ENCODE measurements at places on chromosomes 11 and 22.

GRCh38 chr11:7904917-7905316 is 26.2 kb downstream of the OR10A6 start:
- DNase-seq: no peak

- no peak for DNase-seq
Observed at GRCh38 chr11:37364246-37364839, 766.3 kb upstream of the RAG2 start.

DNA sequence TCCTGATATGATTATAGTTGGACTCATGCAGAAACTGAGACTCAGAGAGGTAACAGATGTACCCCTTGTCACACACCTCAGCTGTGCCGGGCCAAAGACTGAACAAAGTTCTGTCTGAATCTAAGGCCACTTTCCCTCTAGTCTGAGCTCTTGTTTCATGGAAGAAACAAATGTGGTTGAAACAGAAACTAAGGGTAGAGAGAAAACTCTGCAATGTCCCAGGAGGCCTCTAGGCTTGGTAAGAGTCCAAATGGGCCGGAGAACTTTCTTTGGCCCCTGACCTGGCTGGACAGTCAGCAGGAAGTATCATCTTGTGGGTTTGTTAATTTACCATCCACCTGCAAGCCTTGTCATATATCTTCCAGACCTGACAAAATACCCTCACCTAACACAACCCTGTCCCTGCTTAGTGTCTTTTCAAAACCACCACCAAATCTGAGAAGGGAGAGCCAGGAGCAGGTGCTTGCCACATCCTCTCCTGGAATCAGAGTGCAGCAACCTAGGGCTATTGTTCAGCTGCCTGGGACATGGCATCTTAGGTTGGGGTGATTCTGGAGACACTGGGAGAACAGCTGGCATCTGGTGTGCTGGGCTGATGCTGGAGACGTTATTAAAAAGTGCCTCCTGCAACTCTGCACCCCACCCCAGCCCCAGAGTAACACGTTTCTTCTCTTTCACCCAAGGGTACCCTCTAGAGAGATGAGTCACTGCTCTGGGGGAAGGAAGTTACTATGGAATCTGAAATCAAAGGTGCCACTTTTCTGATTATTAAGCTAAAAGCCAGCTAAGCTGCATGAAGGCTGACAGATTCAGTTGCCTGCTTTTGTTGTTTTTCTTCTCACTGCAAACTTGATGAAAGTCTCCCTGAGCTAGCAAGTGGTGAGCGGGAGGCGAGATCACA is 126.3 kb upstream of the TIMP3 start:
- DNase-seq: no peak

DNA sequence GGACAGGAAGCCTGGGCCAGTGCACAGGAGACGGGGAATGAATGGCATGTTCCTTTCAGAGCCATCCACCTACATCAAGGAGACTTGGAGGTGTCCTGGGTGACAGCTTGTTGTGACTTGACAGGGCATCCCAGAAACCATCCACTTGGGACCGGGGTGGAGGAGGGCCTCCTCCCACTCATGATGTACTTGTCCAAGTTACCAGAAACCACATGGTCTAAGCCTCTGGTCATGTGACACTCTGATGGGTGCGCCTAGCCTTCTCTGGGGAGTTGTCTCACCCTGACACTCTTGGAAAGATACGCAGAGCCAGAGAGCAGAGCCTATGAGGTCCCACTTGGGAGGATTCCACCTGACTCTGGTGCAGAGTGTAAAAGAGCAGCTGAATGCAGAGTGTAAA is 21.6 kb upstream of the FXYD6 start:
- no peak for DNase-seq

DNA sequence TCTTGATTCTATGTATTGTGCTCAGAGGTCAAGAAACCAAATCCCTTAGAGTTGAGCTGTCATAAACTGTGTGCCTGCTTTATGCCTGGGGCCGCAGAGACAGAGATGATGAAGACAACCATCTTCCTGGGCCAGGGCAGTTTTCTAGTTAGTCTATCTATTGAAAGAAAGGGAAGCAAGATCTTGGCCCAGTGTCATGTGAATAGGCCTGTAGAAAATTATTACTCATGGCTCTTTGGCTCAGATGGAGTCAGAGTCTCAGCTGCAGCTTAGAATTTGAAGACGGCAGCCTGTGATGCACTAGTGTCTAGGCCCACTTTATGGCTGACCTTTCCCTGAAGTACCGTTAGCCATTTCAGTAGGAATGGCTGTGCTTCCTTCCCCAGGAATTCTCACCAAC is 112.0 kb downstream of the DBX1 start:
- no peak for DNase-seq

GRCh38 chr11:69874984-69875624 is 55.9 kb upstream of the FGF3 start:
- no peak for DNase-seq

DNA sequence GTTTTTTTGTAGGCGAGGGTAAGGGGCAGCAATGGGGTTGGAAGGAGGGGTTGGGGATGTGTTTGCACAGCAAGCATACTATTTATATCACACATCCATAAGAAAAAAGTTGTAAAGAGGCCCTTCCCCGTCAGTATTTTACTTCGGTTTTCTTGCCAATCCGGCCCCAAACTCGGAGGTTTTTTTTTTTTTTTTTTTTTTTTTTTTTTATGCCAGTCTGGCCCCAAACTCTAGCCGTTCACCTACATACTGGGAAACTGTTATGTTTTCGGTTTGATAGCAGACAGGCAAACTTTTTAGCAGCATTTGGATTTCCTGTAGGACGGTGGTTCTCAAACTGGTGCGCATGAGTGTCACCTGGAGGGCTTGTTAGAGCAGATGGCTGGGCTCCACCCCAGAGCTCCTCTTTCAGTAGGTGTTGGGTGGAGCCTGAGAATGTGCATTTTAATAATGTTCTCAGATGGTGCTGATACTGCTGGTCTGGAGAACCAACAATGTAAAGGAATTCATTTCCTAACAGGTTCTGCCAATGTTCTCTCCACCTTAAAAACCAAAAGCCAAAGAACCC is 76.5 kb upstream of the ZBED5 start:
- no peak for DNase-seq

DNA sequence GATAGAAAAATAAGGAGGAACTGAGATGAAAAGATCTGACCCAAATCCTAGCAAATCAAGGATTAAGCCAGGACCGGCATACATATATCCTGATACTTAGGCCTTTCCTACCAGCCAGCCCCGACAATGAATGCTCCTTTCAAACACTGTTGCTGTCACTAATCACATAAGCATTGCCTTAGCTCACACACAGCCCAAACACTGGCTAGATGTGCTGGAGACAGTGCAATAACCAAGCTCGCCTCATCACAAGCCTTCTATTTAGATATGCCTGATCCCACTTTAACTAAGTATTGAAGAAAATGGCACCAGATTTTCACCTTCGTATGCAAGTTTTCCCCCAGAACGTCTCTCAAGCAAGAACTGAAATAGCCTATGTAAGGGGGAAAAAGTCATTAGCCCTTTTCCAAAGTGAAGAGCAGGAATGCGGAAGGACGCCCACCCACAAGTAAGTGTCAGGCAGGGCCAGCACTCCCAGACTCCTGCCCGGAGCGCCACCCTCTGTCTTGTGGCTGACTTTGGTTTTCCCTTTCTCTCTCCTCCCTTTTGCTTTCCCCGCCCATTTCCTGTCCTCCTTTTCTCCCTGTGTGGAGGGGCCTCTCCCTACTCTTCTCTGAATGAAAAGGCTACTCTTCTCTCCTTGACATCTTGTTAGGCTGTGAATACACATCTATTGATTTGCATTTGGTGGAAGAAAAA is 8.9 kb upstream of the OPCML start:
- no peak for DNase-seq

DNA sequence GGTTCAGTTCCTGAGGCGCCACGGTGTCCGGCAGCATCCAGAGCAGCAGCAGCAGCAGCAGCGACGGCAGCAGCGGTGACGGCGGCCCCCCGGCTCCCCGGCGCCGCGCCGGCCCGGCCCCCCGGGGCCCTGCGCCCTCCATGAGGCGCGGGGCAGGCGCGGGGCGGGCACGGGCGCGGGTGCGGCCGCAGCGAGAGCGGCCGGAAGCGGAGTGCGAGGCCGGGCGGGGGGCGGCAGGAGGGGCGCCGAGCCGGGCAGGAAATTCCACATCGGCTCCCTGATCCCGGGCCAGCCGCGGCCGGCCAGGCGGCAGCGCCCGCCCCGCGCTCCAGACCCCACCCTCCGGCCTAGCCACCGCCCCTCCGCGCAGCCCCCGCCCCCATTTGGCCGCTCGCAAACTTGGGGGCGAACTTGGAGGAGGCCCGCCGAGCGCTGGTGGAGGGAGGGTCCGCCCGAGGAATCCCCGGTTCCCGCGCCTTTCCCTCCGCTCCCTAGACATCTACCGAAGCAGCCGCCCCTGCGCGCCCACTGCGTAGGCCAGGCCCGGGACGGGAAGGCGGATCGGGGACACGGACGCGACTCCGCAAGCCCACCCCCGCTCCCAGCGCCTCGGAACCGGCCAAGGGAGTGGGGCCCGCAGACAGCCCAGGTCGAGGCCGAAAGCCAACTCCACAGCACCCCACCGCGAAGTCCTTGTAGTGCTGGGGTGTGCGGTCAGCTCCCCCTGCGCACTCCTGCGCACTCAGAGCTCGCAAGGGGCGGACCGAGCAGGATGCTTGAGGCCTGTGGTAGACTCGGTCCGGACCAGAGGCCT is at the start of gene SCARF2:
SCARF2 (minus strand) TSS at position 213 of the 814 bp plus-strand sequence; CDS start at position 142, 71 bp downstream.
- no peak for DNase-seq

GRCh38 chr11:97814325-97814959 is 1206.3 kb upstream of the CNTN5 start:
- no peak for DNase-seq

GRCh38 chr11:2439820-2440219 is 4.5 kb downstream of the TRPM5 start:
- DNase-seq: no peak

DNA sequence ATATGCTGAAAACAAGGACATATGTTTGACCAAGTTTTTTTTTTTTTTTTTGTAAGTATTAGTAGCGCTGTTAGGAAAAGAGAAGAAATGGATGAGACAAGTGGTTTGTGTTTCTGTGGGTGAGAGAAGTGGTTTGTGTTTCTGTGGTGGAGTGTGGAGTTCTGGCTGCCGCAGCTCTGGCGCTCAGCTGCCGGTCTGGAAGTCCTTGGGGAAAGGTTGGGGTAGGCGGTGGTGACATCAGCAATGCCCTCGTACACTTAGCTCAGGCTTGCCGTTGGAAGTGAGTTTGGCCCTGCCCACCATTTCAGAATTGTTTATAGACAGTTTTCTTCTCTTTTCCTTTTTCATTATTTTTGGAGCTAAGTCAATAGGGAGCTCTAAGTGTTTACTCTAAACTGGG is 116.6 kb downstream of the TBC1D22A start:
- no peak for DNase-seq

GRCh38 chr11:86192519-86193257 is 51.9 kb upstream of the EED start:
- no peak for DNase-seq

GRCh38 chr11:121625777-121626506 is 173.2 kb upstream of the SORL1-AS1 start:
- no peak for DNase-seq

DNA sequence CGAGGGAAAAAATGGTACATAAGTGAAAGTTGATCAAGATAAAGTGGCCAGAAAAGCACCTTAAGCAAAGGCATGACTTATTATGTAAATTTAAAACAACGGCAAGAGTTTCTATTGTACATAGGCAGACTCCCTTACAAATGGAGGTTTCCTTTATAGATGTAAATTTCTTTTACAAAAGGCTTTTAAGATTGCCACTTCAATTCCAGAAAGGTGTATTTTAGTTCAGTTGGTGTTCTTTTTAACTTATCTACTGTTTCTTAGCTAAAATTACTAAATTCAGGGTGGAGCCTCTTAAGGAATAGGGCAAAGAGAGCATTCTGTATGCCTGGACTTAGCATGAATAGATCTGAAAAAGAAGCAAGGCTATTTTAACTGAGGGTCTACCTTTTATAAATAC is 24.9 kb upstream of the GNAZ start:
- DNase-seq: no peak
